ENCODE measurements at places on chromosomes 4 and X.

GRCh38 chr4:38290366-38290765 is 330.2 kb downstream of the PTTG2 start:
- DNase-seq = no peak

GRCh38 chr4:81490403-81491160 is 18.9 kb upstream of the RASGEF1B start:
- DNase-seq = peak; percentile 37

- no peak for DNase-seq
Measured at GRCh38 chr4:81921751-81922159, 450.0 kb upstream of the RASGEF1B start.

DNA sequence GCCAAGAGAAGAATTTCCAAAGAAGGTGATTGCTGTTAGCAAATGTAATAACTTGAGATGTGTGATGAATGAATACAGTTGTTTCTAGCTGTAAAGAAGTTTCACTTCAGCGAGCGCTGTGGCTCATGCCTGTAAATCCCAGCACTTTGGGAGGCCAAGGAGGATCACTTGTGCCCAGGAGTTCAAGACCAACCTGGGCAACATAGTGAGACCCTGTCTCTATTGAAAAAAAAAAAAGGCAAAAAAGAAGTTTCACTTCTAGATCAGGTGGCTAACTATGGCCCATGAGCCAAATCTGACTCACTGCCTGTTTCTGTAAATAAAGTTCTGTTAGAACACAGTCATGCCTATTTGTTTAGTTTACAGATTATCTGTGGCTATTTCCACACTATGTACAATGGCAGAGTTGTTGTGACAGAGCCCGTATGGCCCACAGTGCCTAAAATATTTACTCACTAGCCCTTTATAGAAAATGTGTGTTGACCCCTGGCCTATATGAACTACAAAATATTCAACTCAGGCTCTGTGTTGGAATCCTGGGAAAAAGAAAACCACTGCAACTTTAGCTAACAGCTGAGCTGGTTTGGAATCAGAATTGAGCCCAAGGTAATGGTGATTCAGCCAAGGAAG is 54.1 kb upstream of the PRPS1 start:
- DNase-seq = no peak

DNA sequence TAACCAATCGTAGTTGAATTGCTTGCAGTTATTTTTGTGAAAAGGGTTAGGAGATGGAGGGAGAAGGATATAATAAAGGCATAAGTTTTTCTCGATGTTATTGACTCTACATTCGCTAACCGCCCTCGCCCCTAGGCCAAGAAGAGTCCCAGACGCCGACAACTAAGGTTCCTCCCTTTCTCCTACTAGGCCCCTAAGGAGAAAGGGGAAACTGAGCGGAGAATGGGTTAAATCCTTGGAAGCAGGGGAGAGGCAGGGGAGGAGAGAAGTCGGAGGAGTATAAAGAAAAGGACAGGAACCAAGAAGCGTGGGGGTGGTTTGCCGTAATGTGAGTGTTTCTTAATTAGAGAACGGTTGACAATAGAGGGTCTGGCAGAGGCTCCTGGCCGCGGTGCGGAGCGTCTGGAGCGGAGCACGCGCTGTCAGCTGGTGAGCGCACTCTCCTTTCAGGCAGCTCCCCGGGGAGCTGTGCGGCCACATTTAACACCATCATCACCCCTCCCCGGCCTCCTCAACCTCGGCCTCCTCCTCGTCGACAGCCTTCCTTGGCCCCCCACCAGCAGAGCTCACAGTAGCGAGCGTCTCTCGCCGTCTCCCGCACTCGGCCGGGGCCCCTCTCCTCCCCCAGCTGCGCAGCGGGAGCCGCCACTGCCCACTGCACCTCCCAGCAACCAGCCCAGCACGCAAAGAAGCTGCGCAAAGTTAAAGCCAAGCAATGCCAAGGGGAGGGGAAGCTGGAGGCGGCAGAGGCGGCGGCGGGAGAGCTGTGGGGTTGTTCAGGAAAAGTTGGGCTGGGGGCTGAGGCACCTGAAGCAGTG is 5.9 kb downstream of the ATOH1 start:
- no peak for DNase-seq

DNA sequence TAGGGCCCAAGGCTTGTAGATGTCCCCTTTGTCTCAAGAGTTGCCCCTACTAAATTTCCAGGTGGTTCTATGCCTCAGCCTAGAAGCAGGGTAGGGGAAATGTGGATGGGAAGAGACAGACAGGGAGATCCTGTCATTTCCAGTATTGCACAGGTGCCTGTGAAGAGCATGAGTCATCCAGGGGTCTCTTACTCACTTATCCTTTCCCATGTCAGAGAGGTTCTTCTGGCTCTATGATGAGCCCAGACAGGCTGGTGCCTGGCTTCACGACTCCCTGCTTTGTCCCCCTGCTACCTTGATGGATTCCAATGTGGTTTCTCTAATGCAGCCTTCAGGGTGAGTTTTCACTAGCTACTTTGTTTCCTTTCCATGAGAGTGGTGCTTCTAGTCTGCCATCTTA is 35.2 kb upstream of the DDX60 start:
- no peak for DNase-seq

- DNase-seq = no peak
Measured at GRCh38 chr4:14856934-14857235, 145.4 kb upstream of the CPEB2 start.

DNA sequence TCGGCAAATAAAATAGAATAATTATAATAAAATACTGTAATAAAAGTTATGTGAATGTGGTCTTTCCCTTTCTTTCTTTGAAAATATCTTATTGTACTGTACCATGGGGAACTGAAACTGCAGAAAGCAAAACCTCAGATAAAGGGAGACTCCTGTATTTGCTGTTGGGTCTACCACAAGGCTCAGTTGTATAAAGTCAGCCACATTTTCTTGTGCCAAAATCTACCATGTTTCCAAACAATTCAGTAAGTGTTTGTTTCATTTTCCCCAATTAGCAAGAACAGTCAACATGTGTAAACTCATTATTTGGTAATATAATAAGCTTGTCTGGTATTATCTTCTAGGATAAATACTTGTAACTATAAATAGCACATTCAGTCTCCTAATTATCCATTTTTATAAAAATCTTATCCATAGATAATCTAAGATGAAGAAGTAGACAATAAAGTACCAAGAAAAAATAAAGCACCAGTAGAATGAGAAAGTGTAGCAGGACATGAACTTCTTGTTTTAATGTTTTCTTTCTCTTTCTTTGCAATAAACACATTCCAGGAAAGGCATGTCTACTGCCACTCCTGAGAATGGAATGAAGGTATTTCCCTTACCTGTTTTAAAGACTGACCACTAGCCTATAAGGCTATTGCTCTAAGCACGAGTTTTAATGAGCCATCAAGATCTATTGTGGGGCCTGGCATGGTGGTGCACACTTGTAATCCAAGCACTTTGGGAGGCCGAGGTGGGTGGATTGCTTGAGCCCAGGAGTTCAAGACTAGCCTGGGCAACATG is 15.0 kb upstream of the OTUD4 start:
- no peak for DNase-seq

DNA sequence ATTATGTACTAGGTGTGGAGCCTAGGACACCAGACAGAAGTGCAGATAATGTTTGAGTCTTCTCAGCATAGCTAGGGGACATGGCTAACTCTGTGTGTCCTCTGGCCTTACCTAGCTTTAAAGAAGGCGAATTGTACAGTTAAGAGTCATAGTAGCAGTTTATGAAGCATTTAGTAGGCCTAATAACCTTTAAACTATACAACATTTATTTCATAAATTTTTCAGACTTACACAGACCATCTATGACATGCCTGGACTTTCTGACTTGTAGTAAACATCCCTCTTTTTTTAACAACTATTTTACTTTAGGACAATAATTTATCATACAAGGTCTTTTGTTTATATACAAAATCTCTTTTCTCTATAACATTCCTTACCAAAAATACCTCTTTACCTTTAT is 37.4 kb downstream of the ETNPPL start:
- peak; percentile 2 for DNase-seq

- no peak for DNase-seq
Measured at GRCh38 chrX:1492421-1493012, 39.8 kb upstream of the ASMTL start.

GRCh38 chrX:49725923-49726904 is 30.4 kb upstream of the PAGE1 start:
- DNase-seq = no peak

DNA sequence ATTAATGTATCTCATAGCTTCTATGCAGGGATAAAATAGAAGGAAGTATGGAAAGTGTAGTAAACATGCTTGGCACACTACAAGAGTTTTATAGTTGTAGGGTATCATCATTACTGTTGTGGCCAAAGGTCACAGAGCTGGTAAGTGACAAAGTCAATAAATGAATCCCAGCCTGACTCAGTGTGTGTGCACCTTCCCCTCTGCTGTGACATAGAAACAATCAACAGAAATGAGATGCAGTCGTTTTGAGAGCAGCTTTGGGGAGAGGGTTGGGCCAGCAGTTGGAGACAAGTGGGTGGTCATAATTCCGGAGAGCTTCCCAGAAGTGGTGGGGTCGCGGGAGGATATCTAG is 82.4 kb upstream of the RBPJ start:
- DNase-seq = no peak

DNA sequence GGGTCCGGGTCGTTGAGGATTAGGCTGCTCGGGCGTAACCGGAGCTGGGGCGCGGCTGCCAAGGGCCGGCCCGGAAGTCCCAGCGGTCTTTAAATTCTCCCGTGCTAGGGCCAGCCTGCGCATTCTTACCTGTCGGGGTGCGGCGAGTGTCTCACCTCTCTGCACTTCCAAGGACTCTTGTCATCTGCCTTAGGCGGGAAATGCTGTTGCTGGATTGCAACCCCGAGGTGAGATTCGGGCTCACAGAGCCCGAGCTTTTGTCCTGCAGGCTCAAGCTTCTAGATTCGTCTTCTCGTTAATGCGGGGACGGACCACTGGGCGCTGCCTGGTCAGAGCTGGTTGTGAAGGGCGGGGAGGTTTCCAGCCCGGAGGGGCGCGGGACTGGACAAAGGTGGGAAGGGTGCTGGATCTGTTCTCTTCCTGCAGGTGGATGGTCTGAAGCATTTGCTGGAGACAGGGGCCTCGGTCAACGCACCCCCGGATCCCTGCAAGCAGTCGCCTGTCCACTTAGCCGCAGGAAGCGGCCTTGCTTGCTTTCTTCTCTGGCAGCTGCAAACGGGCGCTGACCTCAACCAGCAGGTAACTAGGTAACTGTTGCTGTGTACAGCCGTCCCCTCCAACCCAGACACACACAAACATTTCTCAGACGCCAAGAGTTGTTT is at the start of gene ANKRD37:
Gene ANKRD37, plus strand, starts transcription at position 118 of the 662 bp plus-strand sequence. Its CDS starts 83 bp downstream, at position 201.
- no peak for DNase-seq

DNA sequence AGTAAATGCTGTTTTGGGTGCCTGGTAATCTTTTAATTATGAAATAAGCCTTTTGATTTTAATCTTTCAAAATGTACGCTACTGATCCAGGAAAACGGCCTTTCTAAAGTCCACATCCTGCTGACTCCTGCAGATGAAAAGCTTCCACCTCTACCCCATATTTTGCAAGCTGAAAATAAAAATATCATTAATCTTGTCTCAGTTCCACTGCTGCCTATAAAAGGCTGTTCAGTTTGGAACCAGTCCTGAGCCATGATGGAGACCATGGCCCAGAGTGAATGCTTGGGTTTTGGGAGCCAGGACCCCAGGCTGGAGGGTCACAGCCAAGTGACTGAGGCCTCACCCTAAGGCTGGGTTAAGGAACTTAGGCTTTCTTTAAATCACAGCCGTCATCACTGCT is 110.8 kb downstream of the AFF1 start:
- DNase-seq = no peak

GRCh38 chrX:21946925-21947641 is 6.6 kb downstream of the SMS start:
- peak; percentile 19 for DNase-seq

DNA sequence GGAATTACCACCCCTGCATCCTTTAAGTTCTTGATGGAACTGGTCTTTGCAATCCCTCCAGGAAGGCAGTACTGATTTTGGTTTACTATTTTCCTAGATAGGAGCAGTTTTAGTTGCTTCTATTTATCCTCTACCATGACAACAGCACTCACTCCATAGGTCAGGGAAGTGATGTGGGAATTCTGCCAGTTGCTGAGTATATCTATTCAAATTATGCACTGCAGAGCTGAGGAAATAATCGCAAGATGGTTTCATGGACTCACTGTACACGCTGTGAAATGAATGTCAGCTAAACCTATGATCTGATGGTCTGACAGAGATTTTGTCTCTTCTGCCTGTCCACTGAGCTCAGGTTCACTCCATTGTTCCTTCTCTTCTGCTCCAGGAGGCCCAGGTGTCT is 135.8 kb downstream of the FAAH2 start:
- DNase-seq = no peak

DNA sequence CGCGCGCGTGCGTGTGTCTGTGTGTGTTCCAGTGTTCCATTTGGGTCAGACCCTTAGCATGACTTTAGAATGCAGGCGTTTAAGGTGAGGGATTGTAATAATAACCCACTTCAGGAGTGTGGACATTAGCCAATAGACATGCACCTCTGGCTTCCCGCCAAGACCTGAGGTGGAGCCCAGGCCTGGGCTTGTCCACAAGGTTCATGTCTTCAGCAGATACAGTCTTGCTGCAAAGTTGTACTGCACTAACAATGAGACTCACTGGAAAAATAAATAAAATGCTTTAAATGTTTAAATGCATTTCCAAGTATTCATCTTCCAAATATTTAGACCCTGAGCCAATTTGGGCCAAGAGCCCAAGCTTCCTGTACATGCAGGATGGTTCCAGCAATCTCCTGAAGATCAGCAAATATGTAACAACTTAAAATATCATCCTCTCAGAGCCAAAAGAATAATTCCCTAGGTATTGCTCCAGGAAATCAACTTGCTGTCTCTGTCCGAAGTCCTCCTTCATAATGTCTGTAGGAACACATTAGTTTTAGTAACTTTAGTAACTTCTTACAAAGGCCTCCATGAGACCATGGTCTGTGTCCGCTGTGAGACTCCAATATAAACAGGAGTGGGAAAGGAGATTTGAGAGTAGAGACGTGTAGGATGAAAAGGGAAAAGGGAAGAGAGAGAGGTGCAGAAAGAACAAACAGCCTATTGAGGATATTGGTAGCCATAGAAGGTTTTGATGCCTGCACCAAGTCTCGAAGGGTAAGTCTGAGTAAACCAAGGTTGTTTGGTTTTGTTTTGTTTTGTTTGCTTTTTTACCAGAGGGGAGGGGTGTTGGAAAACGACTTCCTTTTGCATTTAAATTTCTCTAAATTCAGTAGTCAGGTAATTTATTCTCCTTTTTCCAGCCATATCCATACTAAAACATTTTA is 98.5 kb upstream of the KLF3 start:
- no peak for DNase-seq

- peak; percentile 57 for DNase-seq
Measured at GRCh38 chr4:22129454-22130029, 181.0 kb upstream of the KCNIP4 start.

DNA sequence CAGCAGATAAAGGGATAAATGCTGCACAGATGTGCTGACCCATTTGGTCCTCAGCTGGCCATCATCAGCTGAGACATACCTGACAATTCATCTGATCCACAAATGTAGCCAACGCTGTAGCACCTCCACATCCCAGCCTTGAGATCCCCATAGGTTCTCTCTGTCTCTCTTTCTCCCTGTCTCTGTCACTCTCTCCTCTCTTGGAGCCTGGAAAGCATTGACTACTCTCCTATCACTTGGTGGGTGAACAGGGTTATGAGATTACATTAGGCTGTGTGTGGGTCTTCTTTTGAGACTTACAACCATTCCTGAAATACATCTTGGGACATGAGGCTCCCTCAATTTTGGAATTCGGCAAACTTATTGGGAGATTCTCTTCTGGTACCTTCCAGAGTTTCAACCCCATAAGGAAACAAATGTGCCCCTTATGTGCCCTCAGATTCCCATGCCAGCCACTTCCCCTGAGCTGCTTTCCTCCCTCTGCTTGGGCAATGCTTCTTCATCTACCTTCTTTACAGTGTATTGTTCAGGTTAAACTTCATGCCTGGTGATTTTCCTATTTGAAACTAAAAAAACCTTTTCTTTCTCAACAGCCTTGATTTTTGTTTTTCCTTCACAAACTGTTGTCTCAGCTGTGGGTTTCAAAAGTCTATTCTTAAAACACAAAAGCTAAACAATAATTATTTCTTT is 29.1 kb upstream of the FGF2 start:
- DNase-seq = no peak

Measured in Kasumi-1 (cell line).